IMR-90 (cell line): ENCODE measurements at places on chromosomes 7 and 10.

DNA sequence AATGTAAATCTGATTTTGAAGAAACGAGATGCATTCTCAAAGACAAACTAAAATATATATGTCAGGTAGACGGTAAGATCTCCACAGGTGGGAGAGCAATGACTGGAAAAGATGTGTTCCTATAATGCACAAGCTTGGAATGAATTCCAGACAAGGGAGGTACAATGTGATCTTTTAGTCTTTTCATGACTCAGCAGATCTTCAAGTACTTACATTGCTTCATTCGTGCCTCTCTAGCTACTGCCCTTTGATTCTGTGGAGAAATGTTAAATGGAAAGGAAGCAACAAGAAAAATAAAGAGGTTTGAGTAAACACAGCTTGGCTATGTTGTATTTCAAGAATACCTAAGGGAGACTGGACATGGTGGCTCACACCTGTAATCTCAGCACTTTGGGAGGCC lies 106.6 kb downstream of the GAD2 start:
- DNase-seq, result no peak

DNA sequence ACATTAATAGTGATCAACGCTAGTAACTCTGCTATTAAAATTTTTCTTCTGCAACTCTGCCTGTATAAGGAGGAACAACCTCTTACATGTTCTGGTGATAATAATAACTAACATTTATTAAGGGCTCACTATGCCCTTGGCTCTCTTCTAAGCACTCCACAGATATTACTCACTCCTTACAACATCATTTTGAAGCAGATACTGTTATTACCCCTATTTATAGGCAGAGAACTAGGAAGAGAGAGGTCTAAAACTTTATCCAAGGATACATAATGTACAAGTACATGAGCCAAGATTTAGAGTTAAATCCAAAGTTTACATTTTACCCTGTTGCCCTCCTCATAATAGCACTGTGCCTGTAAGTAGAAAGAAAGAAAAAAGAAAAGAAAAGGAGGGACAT lies 205.6 kb downstream of the DYNC1I1 start:
- no peak for DNase-seq

- DNase-seq, result no peak
Measured at GRCh38 chr10:121092720-121093095, 241.5 kb downstream of the WDR11 start.

GRCh38 chr10:132577350-132578003 lies 39.9 kb downstream of the INPP5A start:
- no peak for DNase-seq
